ENCODE measurements at places on chromosomes 11 and 22.

DNA sequence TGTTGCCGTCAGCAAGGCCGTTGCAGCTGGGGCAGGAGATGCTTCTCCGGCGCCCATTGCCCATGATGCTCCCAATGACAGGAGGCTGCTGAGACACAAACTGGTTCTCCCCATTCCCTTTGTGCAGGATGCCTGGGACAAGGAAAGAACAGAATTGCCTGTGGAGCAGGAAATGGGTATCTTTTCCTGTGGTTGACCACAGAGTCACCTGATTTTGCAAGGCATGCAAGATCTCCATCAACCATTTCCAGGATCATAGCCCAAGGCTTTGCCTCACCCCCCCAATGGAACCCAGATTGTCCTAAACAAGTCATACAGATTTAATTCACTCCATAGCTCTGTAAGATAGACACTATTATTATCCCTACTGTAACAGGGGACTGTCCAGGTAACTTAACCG, 148.1 kb upstream of the NARS2 start:
- DNase-seq, result no peak

- DNase-seq, result no peak
Measured at GRCh38 chr11:122910775-122911174, 28.2 kb downstream of the JHY start.

DNA sequence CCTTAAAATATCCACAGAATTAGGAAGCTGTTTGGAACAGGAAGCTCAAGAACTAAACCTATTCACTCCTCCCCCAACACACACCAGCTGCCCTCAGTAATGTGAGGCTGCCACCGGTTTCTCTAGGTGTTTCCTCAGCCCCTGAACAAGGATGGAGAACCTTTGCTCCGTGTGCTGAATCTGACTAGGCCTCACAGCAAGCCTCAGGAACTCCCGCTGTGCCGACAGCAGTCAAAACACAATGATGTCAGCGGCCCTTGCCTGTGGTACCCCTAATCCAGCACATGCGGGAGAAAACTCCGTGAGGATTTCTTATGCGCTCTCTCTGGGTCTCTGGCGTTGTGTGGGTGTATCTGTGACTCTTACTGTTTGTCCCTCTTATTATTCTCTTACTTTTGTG, 153.3 kb downstream of the EFCAB6 start:
- no peak for DNase-seq

DNA sequence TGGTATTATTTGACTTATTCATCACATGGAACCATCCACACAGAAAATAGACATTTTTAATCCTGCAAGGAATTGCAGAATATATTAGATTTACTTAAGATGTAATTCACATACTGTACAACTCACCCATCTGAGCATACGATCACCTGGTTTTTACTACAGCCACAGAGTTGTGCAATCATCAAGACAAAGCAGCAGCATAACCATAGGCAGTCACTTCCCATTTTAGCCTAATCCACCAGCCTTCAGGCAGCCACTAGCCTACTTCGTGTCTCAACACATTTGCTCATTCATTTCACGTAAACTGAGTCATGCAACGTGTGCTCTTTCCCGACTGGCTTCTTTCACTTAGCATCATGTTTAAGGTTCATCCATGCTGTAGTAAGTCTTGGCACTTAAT, 23.0 kb downstream of the PIWIL3 start:
- DNase-seq, result no peak

DNA sequence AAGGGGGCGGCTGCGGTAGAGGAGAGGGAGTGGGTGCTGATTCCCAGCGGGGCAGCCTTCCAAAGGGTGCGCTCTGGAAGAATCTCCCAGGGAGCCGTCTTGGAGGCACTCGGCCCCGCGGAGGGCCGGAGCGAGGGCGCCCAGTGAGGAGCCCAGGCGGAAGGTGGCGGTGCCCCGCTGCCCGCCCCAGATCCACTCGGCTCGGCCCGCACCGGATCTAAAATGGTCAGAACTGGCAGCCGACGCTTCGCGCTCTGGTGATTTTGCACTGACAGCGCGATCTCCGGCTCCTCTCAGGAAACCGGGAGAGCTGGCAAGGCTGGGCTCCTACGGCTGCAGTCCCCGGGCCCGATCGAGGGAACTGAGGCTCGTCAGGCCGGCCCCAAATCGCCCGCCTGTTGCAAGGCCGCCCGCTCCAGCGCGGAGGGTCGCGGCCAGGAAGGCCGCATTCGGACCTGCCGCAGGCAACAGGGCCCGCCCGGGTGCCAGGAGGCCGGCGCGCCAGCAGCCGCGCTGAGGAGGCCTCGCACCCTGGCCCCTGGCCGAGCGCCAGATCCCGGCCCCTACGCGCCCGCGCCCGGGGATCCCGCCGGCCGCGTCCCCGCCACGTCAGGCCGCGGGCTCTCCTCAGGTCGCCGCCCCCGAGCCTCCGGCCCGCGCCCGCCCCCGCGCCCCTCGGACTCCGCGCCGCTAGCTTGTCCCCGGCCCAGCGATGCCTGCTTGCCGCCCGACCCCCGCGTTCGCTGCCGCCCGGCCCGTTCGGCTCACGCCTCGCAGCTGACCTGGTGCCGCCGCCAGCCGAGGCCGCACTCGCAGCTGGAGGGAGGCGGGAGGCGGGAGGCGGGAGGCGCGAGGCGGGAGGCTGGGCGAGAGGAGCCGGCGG, at the start of gene KLHL22:
KLHL22 (minus strand) TSS at position 818 of the 883 bp plus-strand sequence. CDS start 6,584 bp downstream, outside the sequence.
- DNase-seq, result peak; percentile 13

DNA sequence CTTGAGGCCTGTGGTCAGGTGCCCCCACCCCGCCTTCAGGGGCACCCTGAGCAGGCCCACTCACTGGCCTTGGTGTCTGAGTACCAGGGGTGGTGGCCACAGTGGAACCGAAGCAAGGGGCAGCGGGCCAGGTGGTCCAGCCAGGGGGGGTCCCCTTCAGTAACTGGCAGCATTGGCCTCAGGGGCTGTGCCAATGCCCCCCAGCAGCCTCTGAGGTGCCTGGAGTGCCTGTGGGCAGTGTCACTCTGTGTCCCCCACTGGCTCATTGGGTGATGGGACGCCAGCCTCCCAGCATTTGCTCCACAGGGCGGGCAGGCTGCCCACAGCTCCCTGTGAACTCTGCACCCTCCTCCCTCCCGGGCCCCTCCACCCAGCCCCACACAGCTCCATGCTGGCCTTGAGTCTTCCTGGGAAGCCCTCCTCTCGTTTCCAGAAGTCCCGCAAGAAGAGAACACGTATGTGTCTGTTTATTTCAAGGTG, 29.5 kb upstream of the CARS1 start:
- no peak for DNase-seq

- no peak for DNase-seq
Measured at GRCh38 chr11:48094643-48095339, 114.4 kb downstream of the PTPRJ start.

- no peak for DNase-seq
Measured at GRCh38 chr11:95324826-95325225, 93.8 kb upstream of the SESN3 start.

- DNase-seq, result no peak
Measured at GRCh38 chr11:130808541-130808940, 107.7 kb downstream of the SNX19 start.

DNA sequence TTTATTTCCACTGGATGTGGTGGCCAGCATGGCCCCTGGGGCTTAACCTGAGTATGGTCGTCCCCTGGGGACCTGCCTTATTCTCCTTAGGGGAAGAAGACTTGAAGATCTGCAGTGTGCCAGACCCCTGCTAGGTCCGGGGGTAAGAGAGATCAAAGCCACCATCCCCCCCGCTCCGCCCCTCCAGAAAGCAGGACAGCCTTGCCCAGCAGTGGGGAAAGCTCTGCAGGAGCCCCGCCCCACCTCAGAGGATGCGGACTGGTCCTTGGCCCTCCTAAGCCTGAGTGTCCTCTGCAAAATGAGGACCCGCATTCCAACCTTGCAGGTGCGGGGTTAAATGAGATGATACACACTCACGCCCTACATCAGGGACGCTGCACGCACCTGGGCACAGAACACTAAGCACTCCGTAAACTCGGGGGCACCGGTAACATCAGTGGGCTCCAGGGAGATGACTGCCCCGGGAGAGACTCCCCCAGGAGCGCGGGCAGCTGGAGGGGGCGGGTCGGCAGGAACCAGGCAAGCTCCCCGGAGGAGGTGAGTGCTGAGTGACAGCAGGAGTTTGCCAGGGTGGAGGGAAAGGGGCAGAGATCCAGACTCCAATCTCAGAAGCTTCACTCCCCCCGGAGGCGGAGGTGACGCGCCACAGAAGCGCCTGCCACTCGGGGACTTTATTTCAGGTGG, 564 bp upstream of the ANO1 start:
- no peak for DNase-seq

- DNase-seq, result peak; percentile 72
Measured at GRCh38 chr22:45341498-45341897, 31.8 kb downstream of the FAM118A start.

- no peak for DNase-seq
Measured at GRCh38 chr22:39215426-39216142, 29.2 kb downstream of the PDGFB start.

- no peak for DNase-seq
Measured at GRCh38 chr11:102216433-102217075, 100.7 kb upstream of the BIRC3 start.

- no peak for DNase-seq
Measured at GRCh38 chr11:65090628-65091027, 5.4 kb upstream of the VPS51 start.

GRCh38 chr11:65266210-65266609, 4.4 kb downstream of the POLA2 start:
- DNase-seq, result no peak

GRCh38 chr11:103661185-103661584, 375.3 kb upstream of the DDI1 start:
- no peak for DNase-seq

DNA sequence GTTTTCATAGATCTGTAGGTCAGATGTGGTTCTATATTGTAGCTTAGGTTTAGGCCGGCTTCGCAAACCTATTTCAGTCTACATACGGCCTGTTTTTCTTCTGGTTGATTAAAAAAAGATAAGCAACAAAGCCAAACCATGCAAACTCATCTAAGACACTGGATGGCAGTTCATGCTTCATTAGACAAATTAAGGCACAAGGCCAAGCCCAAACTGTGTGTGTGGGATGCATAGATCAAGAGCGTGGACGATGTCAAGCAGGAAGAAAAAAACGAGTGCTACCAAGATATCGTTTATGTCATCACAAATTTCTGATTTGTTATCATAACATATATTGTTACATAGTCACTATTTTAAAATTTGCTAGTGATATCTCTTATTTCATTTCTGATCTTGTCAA, 357.6 kb upstream of the KIRREL3 start:
- no peak for DNase-seq

All from stimulated activated CD4-positive, alpha-beta T cell treated with anti-CD3 and anti-CD28 coated beads, Interleukin-1b, Interleukin-23, amount 100 ng/mL, for 48 hours (primary cell).